ENCODE measurements at places on chromosomes 6 and 20.

DNA sequence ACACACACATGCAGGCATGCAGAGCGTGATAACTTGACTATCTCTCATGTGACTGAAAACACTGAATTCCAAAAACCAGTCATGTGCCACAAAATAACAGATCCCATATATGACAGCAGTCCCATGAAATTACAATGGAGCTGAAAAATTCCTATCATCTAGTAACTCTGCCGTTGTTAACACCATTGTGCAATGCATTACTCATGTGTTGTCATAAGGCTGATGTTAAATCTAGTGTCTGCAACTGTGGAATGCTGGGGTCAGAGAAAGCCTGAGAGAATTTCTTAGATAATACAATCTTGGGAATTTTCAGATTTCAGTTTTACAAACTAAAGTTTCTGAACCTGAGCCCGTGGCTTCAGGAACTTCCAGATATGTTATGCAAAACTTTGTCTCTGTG, 70.2 kb downstream of the LYRM4 start:
- DNase-seq, result peak; percentile 82

DNA sequence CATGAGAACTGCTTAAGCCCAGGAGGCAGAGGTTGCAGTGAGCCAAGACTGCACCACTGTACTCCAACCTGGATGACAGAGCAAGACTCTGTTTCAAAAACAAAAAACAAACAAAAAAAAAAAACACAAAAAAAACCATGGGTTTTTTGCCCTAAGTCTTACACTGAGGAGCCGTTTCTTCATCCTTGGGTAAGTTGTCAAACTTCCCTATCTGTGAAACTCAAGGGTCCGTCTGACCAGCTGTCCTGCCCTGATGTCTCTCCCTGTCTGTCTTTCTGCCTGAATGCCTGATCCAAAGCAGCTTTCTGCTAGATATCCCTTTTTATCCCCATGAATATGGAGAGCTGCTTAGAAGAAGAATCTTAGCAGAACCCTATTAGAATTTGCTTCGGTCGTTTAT, 41.3 kb upstream of the CLDN20 start:
- DNase-seq, result no peak

- DNase-seq, result no peak
Measured at GRCh38 chr6:35275744-35276260, 16.3 kb downstream of the ZNF76 start.

- DNase-seq, result no peak
Measured at GRCh38 chr20:38349856-38350255, 3.6 kb downstream of the LBP start.

DNA sequence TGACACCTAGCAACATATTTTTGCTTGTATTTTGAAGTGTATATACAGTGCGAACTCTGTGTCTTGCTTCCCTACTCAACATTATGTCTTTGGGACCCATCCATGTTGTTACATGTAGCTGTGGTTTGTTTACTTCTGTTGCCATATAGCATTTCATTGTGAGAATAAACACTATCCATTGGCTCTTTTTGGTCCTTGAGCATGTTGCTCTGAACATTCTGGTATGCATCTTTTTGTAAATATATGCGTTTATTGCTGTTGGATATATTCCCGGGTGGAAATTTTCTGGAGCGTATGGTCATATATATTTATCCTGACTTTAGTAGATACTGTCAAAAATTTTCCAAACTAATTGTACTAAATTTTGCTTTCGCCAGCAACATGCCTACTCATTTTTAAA, 222.5 kb upstream of the SPTLC3 start:
- DNase-seq, result no peak

GRCh38 chr20:2212456-2213015, 83.3 kb upstream of the TGM3 start:
- no peak for DNase-seq

DNA sequence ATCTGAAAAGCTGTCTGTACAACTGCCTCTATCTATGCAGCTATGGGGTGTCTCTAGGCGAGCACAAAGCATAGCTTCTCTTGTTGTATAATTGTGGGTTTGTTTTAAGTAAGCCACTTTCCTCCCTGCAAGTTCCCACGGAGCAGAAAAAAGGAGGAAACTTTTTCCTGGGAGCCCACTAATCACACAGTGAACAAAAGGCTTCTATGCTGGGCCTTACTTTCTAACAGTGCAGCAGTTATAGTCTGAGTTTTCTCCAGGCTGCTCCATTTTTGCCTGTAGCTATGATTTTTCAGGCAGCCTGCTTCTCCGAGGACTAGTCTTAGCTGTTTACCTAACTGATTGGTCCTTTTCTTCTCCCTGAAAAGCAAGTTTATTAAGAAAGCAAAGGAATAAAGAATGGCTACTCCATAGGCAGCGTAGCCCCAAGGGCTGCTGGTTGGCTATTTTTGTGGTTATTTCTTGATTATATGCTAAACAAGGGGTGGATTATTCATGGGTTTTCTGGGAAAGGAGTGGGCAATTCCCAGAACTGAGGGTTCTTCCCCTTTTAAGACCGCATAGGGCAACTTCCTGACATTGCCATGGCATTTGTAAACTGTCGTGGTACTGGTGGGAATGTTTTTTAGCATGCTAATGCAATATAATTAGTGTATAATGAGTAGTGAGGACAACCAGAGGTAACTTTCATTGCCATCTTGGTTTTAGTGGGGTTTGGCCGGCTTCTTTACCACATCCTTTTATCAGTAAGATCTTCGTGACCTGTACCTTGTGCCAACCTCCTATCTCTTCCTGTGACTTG, 84.3 kb downstream of the OPRM1 start:
- no peak for DNase-seq

Data from NCI-H460 (cell line).